ENCODE measurements at places on chromosomes 7 and 10.

GRCh38 chr10:8405596-8405995 is 351.1 kb downstream of the GATA3 start:
- DNase-seq, result no peak

DNA sequence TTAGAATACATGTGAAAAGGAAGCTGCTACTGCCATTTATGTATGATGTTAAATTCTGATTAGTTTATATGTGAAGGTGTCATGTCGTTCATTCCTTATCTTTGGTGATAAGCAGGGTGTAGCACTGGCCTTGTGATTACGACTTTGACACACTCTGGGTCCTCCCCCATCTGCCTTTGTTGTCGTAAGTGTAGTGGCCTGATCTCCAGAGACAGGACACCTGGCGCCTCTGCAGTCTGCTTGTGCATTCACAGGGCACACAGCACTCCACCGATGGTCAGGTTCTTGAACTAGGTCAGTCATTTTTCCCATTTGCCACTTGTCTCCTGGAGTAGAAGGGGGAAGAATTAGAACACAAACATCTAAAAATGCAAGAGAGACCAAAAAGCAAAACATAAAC is 186.0 kb downstream of the PRKCQ start:
- DNase-seq, result no peak

DNA sequence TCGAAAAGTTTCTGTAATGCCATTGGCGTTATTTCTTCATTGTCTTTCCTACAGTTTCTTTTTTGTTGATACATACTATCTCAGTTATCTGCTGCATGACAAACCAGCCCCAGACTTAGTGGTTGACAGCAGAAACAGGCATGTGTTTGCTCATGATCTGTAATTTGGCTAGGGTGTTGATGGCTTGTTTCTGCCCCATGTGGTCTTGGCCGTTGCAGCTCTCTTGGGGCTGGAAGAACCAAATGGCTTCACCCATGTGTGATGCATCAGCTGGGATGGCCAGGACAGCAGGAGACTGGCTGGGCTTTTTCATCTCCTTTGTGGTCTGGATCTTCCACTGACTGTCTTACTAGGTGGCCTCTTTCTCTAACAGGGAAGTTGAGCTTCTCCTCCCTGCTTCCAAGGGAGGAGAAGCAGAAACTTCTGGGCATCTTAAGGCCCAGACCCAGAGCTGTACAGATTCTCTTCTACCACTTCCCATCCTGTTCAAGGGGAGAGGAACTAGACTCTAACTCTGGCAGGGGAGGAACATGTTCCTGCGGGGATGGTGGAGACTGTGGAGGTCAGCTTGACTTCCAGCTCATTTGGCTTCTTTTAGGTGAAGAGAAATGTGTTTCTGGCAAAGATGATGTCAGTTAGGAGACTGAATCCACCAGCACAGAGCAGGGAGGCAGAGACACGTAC is 89.3 kb downstream of the FANK1 start:
- no peak for DNase-seq

DNA sequence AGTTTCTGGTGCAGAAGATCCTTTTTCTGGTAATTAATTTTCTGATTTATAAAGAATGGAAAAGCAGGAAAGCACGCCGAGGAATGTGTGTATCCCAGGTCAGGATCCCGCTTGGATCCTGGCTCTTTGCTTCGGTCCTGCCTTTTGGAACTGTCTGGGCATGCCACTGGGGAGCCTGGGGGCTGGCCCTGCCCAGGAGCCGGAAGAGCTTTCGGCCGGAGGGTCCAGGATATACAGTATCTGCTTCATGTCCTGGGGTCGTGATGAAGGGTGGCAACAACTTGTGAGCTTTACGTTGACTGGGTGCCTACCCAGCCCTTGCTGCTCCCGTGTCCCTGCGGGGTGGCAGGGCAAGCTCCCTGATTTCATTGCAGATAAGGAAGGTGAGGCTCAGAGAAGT is 2.4 kb downstream of the SH2D4B start:
- no peak for DNase-seq

- no peak for DNase-seq
Observed at GRCh38 chr7:119900996-119901672, 371.8 kb upstream of the KCND2 start.

- DNase-seq, result no peak
Observed at GRCh38 chr10:12777840-12778585, 223.5 kb downstream of the CCDC3 start.

DNA sequence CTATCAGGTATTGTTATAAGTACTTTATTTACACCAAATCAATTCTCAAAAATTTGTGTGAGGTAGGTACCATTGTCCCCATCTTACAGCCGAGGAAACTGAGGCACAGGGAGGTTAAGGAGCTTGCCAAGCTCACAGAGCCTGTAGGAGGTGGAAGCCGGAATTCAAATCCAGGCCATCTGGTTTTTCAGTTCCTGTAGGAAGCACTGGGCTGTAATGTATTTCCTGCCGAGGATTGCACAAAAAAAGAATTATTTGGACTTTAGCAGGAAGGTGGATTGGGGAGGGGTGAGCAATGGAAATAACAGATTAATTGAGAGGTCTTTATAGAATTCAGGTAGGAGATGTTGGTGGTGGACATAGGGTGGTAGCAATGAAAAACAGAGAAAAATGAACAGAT is 315.3 kb upstream of the AUTS2 start:
- no peak for DNase-seq

DNA sequence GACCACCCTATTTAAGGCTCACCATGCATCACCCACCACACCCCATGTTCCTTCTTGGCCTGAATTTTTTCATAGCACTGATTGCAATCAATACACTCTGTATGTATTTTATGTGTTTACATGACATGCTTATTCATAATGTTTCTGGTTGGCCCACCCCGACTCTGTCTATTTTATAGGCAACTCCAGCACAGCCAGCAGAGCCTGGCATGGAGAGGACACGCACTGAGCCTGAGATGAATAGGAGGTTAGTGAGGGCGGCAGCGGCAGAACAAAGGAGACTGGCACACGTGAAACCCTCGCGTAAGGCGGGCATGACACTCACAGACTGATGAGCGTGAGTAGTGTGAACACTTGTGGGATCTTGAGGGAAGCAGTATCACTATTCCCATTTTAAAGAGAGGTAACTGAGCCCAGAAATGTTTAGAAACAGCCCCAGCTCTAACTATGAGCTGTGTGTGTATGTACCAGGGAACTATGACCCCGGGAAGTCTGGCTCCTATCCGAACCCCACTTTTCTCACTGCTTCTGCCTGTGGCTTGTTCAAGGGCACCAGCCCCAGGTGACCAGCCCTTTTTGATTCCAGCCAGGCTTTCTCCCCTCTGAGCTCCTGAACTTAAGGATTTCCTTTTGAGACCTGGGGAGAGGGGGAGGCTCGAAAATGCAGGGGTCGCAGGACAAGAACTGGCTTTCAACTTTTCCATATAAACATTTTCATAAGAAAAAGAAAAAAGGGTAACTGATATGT is 113.3 kb downstream of the ARHGAP22 start:
- no peak for DNase-seq

GRCh38 chr7:6169805-6170520 is 102.5 kb downstream of the CYTH3 start:
- no peak for DNase-seq

- no peak for DNase-seq
Observed at GRCh38 chr7:112521942-112522341, 41.2 kb downstream of the LSMEM1 start.

- DNase-seq, result no peak
Observed at GRCh38 chr10:92997620-92998019, 63.0 kb upstream of the CYP26C1 start.

DNA sequence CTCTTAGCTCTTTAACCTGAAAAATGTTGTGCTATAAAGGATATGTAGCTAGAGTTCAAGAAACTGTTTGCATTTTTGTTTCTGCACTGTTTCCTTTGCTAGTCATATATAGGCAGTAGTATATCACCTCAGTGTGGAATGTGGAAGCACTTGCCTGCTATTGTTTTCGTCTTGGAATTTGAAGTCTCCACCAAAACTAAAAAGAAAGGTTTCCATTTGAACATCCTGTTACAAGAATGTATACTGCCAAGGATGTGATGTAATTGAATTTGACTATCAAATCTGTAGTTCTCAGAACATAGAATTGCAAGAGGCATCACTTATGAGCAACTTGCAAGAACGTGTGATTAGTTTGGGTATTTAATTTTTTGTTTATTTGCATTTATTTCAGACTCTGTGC is 51.1 kb upstream of the MEOX2 start:
- no peak for DNase-seq

DNA sequence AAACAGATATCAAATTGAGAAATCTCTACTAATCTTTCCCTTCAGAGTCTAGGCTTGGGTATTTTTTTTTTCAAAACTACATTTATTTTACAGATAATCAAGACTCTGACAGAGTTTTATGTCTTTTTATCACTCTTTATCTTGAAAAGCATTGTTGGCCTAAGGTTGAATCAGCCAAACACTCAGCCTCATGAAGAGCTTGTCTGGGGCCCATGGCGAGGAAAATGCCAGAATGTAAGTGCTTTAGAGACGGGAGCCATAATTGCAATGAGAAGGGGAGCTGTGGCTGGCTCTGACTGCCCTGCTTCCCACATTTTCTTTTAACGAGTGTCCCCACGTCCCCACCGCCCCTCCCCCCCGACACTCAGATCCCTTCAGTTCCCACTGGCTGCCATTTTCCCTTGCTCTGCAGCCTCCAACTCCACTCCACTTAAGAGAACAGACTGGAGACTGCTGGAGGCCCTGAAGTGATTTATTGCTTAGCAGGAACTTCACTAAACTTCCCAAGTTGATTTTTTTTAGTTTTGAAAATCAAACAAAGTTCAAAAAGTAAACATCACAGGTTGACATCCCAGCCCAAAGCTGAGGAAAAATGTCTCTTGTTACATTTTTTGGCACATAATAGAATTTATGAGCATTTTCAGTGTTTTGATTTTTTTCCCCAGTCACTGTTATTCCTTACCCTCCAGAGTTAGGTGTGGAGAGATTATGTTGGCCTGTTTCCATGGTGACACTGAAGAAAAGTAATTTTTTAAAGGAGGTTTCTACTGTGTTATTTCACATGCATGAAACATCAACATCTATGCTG is 637.5 kb upstream of the GALNT17 start:
- no peak for DNase-seq

GRCh38 chr7:41730668-41731067 is 27.8 kb upstream of the INHBA start:
- no peak for DNase-seq

DNA sequence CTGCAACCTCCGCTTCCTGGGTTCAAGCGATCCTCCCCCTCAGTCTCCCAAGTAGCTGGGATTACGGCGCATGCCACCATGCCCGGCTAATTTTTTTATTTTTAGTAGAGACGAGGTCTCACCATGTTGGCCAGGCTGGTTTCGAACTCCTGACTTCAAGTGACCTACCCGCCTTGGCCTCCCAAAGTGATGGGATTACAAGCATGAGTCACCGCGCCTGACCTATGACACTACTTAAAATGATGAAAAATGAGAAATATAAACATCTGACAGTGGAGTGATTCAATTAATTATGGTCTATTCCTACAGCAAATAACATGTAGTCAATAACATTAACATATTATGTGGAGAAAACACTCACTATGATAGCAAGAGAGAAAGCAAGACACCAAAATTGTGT is 2.2 kb downstream of the BRAT1 start:
- no peak for DNase-seq

- DNase-seq, result no peak
Observed at GRCh38 chr7:39493934-39494333, 72.3 kb upstream of the YAE1 start.

GRCh38 chr7:76231583-76231982 is 29.9 kb downstream of the SRRM3 start:
- DNase-seq, result no peak

GRCh38 chr10:34813626-34814222 is 1.4 kb downstream of the PARD3 start:
- no peak for DNase-seq

- DNase-seq, result no peak
Observed at GRCh38 chr7:144006029-144006691, 6.0 kb downstream of the OR6B1 start.

- DNase-seq, result no peak
Observed at GRCh38 chr10:90437452-90437851, 420.4 kb downstream of the HTR7 start.

DNA sequence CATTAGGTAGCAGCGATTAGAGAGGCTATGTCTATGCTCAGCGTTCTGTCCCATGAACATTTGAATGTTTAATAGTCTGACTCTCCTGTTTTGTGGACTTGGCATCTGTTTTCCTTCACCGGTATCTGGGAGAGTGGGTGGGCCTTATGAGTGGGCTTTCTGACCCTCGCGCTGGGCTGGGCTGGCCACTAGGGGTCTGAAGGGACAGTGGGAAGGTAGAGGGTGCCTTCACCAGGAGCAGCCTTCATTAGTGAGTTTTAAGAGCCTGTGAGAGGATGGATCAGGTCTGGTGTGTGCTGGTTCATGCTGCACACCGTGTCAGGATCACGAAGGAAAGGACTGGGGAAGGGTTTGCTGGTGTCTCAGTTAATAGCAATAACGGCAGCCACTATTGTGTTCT is 33.4 kb downstream of the DCLRE1A start:
- DNase-seq, result peak; percentile 55

DNA sequence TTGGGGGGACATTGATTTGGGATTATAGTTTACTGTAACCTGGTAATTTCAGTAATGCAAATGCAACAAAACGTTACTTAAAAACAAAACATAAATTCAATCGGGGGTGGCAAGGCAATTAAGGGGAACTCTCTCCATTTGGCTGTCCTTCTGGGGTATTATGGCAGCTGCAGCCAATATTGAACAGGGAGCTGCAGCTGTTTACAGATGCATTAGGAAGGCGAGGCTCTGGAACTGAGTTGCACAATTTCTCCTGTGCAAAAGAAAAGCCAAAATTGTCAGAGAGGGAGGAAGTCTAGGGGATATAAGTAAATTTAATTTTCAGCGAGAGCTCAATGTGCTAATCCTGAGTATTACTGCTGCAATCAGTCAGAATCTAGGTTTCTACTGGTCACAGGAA is 36.1 kb downstream of the NEUROD6 start:
- DNase-seq, result no peak
